Uterine smooth muscle cell (primary cell): ENCODE measurements at places on chromosomes 11 and 22. TPM values are rescaled to one million over a fixed set of nuclear protein-coding genes. Genes with fewer than 3 reads are reported as not detected.

Gene TP53AIP1
- total RNA-seq = not detected in 2 replicates

Gene OSBPL5
- 38.6 and 42.4 TPM in 2 replicates for total RNA-seq

Gene LDLRAD3
- total RNA-seq = 2.4 and 5.0 TPM in 2 replicates

Gene SHANK2
- total RNA-seq = 1.9 and 2.8 TPM in 2 replicates

Gene TRPM5
- not detected in 2 replicates for total RNA-seq

Gene WNT11
- 0.50 TPM in 1 of 2 replicates, not detected in the other for total RNA-seq

Gene SLC25A17
- total RNA-seq = 16.5 and 21.8 TPM in 2 replicates

Gene ENTHD1
- total RNA-seq = not detected in 2 replicates

Gene BTG4
- not detected in 2 replicates for total RNA-seq

Gene CABP4
- not detected in 2 replicates for total RNA-seq

Gene TSPAN32
- total RNA-seq = under 0.01 and 0.12 TPM in 2 replicates

Gene DGCR6
- 0.44 and 2.2 TPM in 2 replicates for total RNA-seq

Gene MEI1
- 1.5 and 2.1 TPM in 2 replicates for total RNA-seq

Gene SERPIND1
- total RNA-seq = not detected in 2 replicates

Gene GP1BB
- 0.89 and 2.7 TPM in 2 replicates for total RNA-seq

Gene OVOL1
- not detected in 2 replicates for total RNA-seq

Gene SUSD2
- 1.9 and 8.6 TPM in 2 replicates for total RNA-seq

Gene KCNK4
- not detected in 2 replicates for total RNA-seq

Gene NLRX1
- total RNA-seq = 9.6 and 15.2 TPM in 2 replicates

Gene PRAME
- 0.25 TPM in 1 of 2 replicates, not detected in the other for total RNA-seq

Gene BRD1
- 29.4 and 34.0 TPM in 2 replicates for total RNA-seq

Gene OR52I2
- total RNA-seq = under 0.01 TPM in 1 of 2 replicates, not detected in the other

Gene OR8K5
- total RNA-seq = not detected in 2 replicates

Gene SLC22A6
- total RNA-seq = not detected in 2 replicates

Gene DPAGT1
- 15.3 and 28.6 TPM in 2 replicates for total RNA-seq

Gene FOLR3
- 3.8 and 11.1 TPM in 2 replicates for total RNA-seq

Gene APOL6
- 26.0 and 28.7 TPM in 2 replicates for total RNA-seq

Gene BIRC3
- 0.50 and 0.89 TPM in 2 replicates for total RNA-seq

Gene OR10D3
- not detected in 2 replicates for total RNA-seq

Gene RTN4RL2
- under 0.01 and 0.25 TPM in 2 replicates for total RNA-seq

Gene MAJIN
- not detected in 2 replicates for total RNA-seq

Gene FBXO7
- 46.4 and 47.9 TPM in 2 replicates for total RNA-seq

Gene ALX4
- total RNA-seq = under 0.01 TPM in 1 of 2 replicates, not detected in the other

Gene KRTAP5-1
- total RNA-seq = not detected in 2 replicates

Gene NAV2
- 19.9 and 26.6 TPM in 2 replicates for total RNA-seq

Gene MMP12
- total RNA-seq = 0.11 TPM in 1 of 2 replicates, not detected in the other

Gene SCUBE2
- total RNA-seq = 3.1 and 3.4 TPM in 2 replicates

Gene SIK3
- 16.3 and 19.1 TPM in 2 replicates for total RNA-seq

Gene OR10A4
- total RNA-seq = not detected in 2 replicates

Gene DTX4
- 0.22 and 0.25 TPM in 2 replicates for total RNA-seq

Gene TUBGCP6
- total RNA-seq = 37.0 and 37.6 TPM in 2 replicates

Gene ISX
- not detected in 2 replicates for total RNA-seq

Gene P2RY2
- under 0.01 TPM in 1 of 2 replicates, not detected in the other for total RNA-seq

Gene SLC25A18
- under 0.01 and 0.33 TPM in 2 replicates for total RNA-seq

Gene TBX10
- total RNA-seq = not detected in 2 replicates

Gene RRM1
- total RNA-seq = 96.0 and 258 TPM in 2 replicates

Gene UBQLNL
- total RNA-seq = not detected in 2 replicates

Gene PRDX5
- total RNA-seq = 201 and 411 TPM in 2 replicates

Gene KRTAP5-8
- total RNA-seq = not detected in 2 replicates

Gene RAC2
- 4.0 and 7.7 TPM in 2 replicates for total RNA-seq

Gene C22orf31
- not detected in 2 replicates for total RNA-seq

Gene A4GALT
- total RNA-seq = 1.8 and 6.6 TPM in 2 replicates

Gene PHETA2
- total RNA-seq = 9.2 and 17.1 TPM in 2 replicates

Gene PAFAH1B2
- total RNA-seq = 164 and 193 TPM in 2 replicates

Gene ANKK1
- total RNA-seq = under 0.01 and 0.11 TPM in 2 replicates

Gene FAM83F
- under 0.01 TPM in 1 of 2 replicates, not detected in the other for total RNA-seq

Gene P2RX3
- total RNA-seq = not detected in 2 replicates
